AG08396 (cell line): ENCODE measurements at places on chromosomes 5 and 9.

- DNase-seq = peak; percentile 21
These were observed 286.0 kb upstream of the TUSC1 start for GRCh38 chr9:25964239-25964638.

DNA sequence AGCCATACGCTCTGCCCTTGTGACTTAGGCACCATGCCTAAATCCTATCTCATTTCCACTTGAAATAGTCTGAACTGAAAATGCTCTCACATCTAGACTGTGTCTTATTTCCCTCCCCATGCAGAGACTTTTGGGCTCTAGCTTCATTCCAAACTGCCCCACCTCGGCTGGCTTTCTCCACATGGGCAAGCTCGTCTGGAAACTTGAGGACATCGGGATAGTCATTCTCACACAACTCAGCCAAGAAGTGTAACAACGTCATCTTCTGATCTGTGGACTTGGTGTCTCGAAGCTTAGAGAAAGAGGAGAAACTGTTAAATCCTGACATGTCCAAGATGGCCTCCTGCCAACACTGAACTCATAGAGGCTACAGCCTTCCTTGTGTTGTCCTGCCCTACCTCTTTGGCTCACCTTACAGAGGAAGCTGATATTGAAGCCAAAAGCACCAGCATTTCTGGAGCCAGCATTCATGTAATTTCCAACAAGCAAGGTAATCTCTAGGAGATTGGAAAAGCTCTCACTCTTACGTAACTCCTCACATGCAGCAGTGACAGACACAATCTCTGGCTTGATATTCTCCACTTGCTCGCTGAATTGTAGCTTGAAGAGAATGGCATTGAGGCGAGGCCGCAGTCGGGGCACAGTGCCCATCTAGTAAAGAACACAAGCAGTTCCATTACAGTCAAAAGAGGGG lies 39.6 kb downstream of the PCDHGC5 start:
- DNase-seq = no peak

DNA sequence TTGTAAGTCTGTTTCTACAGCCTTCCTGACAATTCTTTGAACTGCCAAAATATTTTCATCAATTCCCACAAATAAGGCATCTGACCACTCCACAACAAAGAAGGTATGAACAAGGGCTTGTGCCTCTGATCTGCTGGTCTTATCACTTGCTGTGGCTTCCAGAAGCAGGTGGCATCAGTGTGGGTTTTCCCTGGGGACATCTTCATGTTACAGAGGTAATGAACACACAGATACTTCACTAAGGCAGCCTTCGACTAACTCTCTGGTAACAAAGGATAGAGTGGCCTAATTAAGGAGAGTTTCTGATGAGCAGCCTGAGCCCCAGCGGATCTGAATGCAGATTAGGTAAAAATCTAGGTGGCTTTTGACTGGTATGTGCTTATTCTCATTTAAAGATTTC lies 15.2 kb upstream of the ERAP2 start:
- DNase-seq = no peak

DNA sequence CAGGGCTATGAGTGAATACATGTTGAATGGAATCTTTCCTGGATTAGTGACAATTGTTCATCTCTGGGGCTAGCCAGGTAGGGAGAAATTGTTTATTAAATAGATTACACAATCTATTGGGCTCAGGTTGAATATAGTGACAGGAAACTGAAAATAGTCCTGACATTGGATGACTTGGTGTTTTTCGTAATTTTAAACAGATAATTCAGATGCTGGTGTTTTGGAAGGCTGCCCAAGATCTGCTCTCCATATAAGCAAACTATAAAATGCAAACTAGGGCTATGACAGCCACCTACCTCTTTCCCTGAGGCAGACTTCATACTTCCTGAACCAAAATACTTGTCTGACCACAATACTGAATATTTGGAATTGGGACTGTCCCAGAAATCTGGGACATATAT lies 99.1 kb downstream of the ENC1 start:
- DNase-seq = no peak

DNA sequence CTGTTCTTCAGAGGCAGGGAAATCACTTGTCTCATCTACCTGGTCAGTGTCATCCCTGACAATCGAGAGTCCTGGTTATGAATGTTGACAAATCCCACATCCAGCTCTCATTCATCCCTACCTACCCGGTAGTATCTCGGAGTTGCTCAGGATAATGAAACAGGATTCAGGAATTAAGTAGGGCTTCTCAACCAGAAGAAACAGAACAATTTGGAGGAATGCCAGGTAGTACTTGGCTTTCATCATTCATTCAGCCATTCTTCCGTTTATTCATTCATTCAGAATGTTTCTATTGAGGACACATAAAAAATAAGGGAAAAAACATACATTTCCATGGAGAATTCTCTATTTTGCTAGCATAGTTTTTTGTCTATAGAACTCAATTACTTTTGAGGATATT lies 195.0 kb downstream of the ARHGEF28 start:
- no peak for DNase-seq

GRCh38 chr5:173796721-173797495 lies 91.2 kb upstream of the CPEB4 start:
- DNase-seq = no peak

DNA sequence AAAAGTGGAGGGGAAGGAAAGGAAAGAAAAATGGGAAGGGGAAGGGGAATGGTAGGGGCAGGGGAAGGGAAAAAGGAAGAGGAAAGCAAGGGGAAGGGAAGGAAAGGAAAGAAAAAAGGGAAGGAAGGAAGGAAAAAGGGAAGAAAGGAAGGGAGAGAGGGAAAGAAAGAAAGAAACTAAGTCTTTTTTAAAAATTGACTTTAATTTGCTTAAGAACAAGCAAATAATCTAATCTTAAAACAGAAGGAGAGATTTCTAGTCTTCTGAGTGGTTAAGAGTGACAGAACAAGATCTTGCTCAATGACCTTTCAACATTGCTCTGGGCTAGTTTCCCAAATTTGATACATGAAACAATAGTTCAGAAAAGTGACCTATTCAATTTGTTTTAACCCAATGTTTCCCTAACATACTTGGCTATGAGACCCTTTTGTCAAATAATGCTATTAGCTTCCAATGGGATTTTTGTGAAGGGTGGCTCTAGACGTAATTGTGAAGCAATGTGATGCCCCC lies 33.4 kb upstream of the GLIS3 start:
- DNase-seq = no peak

GRCh38 chr5:141704782-141705297 lies 22.8 kb upstream of the ARAP3 start:
- DNase-seq = no peak

DNA sequence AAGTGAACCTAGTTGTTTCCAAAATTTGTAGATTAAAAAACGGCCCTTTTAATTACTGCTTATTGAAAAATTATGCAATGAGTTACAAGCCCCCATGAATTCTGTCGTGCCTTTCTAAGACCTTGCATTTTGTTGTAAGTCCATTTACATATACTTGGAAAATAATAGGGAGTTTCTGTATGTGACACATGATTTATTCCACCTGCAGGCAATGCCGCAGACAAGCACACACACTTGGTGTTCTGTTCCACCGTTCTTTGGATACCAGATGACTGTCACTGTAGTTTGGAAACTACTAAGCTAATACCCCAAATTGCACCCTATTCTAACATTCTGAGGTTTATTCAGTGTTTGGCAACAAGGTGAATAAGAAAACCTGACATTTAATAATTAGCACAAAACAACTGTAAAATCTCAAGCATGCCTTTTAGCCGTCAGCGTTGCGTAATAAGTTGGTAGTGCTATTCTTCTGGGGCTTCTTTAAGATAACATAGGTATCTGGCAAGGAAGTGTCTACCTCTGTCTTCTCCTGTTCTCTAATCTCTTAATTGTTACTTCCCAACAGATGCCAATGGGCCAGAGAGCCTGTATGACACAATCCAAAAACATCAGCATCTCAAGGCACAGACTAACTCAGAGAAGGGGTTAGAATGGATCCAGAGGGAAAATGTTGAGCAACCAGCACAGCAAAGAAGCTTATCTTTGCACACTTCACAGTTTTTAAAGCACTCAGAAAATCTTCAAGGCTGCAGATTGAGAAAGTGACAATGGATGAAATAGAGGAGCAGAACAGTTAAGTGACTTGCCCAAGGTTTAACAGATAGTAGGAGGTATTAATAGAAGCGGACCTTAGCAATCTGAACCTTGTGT lies 48.2 kb upstream of the DPYSL3 start:
- no peak for DNase-seq
